Eye (tissue), 1 donor: ENCODE measurements at places on chromosomes 7 and 10.

DNA sequence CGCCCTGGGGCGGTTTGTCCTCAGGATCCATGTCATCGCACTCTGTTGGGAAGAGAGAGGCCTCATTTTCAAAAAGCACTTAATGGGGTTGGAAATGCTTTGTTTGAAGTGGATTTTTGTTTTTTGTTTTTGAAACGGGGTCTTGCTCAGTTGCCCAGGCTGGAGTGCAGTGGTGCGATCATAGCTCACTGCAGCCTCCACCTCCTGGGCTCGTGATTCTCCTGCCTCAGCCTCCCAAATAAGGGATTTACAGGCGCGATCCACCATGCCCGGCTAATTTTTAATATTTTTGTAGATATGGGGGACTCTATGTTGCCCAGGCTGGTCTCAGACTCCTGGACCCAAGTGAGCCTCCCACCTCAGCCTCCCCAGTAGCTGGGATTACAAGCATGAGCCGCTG, 735 bp downstream of the FKBP6 start:
- DNase-seq, result no peak

GRCh38 chr10:81403451-81403850, 471.5 kb upstream of the NRG3 start:
- no peak for DNase-seq

GRCh38 chr7:104908636-104909035, 105.4 kb upstream of the KMT2E start:
- no peak for DNase-seq

GRCh38 chr7:41010967-41011366, 691.9 kb downstream of the INHBA start:
- peak; percentile 45 for DNase-seq

GRCh38 chr7:101146-102046, 91.0 kb upstream of the FAM20C start:
- peak; percentile 25 for DNase-seq

- peak; percentile 43 for DNase-seq
Measured at GRCh38 chr10:7445474-7446185, 34.8 kb upstream of the SFMBT2 start.

DNA sequence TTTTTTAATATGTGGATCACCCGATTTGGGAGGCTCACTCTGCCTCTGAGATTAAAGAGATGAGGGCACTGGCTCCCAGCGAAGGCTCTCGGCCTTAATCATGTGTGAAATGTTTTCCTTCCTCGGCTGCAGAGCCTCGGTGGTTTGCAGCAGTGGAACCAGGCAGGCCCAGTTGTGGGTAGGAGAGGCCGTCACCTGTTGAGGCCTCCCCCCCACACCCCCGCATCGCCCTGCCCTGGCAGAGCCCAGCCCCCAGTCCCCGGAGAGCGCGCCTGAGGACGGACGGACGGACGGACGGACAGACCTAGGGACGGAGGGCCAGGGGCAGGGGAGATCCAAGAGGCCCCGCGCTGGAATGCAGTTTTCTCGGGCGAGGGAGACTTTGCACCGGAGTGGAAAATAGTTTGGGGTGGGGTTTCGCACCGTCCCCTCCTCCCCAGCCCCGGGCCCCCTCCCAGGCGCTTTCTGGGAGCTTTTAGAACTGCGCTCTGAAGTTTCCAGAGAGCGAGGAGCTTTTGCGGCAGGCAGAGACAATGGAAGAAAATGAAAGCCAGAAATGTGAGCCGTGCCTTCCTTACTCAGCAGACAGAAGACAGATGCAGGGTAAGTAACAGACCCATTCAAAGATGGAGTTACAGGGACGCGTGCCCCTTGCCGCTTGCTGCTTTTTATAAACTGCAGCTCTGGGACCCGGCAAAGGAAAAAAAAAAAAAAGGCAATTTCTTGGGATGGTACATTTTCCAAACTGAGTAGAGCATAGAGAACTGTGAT, at the start of gene KIAA1217:
Gene KIAA1217, plus strand, starts transcription at position 478 of the 771 bp plus-strand sequence. Its CDS starts 56 bp downstream, at position 534.
- DNase-seq, result peak; percentile 88

- DNase-seq, result peak; percentile 38
Measured at GRCh38 chr10:1249142-1249920, 193.1 kb downstream of the WDR37 start.

DNA sequence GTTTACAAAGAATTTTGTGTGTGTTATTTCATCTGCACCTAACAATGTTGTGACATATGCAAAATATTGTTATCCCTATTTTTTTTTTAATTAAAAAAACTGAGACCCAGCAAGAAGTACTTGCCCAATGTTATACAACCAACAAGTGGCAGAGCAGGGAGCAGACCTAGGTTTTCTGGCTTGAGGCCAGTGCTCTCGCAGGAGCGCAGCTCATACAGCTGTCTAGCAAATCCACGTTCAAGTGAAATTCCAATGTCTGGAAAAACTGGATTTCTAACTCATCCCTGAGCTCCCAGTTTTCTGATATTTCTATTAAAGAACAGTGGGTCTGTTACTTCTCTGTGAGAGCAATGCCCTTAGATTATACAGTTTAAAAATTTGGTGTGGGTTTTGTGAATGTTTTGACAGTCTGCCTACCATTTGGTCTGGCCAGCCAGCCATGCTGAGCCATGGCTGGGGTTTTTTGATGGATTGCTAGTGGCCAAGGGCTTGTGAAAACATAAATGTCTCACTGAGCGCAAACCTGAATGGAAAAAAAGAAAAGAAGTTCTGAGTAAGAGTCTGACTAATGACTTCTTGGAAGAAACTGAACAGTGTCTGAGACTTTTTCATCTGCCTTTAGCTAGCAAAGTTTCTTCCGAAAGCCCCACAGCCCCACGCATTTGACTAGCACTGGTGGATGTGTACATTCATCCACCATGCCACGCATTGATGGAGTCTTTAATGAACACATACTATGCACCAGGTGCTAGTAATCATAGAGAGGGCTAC, 15.4 kb upstream of the PRF1 start:
- no peak for DNase-seq

- DNase-seq, result no peak
Measured at GRCh38 chr10:130466271-130466997, 330.2 kb downstream of the GLRX3 start.

DNA sequence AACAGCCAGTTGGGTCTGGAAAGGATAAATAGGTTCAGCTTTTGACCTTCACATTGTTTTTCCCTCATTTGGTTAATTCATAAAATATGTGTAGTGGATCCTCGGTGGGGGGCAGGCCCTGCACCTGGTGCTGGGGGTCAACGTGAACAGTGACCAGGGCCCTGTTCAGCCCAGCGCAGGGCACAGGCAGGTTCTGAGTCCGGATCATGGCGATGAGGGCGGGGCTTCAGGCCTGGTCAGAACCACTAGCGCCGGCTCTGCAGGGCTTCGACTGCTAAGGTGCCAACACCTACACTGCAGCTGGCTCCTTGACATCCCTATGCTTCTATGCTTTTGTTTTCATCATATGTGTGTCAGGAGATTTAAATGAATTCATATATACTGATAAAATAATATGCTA, 177.7 kb downstream of the CXCL12 start:
- DNase-seq, result no peak

DNA sequence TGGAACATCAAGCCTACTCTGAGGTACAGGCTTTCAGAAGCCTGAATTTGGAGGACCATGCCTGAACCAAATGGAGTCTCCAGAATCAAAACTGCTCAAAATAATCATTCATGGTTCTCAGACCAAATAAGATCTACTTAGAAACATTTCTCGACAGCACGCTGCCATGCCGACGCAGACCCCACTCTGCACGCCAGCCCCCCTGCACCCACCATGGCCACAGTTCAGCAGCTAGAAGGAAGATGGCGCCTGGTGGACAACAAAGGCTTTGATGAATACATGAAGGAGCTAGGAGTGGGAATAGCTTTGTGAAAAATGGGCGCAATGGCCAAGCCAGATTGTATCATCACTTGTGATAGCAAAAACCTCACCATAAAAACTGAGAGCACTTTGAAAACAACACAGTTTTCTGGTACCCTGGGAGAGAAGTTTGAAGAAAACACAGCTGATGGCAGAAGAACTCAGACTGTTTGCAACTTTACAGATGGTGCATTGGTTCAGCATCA, 6.6 kb upstream of the KMT2C start:
- no peak for DNase-seq

- DNase-seq, result no peak
Measured at GRCh38 chr7:138238734-138239659, 162.7 kb downstream of the AKR1D1 start.

DNA sequence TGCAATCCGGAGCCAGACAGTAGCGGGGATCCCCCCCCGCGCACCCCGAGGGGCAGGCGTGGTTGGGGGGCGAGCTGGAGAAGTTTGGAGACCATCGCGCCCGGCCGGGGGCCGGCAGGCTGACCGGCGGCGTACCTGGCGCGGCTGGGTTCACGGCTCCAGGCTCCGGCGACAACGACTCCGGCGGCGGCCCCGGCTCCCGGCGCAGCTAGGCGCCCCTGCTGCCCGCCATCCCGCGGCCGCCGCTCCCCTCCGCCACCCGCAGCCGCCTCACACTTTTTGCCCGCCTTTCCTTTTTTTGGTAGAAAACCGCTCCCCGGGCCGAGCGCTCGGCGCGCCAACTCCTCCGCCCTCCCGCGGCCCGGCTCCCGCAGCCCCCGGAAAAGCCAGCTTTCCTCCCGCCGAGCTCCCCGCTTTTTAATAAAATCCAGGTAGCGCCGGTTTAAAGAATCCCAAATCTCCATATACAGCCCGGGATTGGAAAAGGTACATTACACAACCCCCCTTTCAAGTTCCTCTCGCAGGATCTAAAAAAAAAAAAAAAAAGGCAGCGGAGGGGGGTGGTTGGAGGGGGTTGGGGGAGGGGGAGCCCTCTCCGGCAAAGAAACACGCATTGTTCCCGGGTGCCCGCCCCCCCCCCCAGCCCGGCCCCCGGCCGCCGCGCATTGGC, at the start of gene TNRC18:
Gene TNRC18, minus strand, starts transcription at position 529 of the 670 bp plus-strand sequence. CDS start 2,588 bp downstream, outside the sequence.
- no peak for DNase-seq

DNA sequence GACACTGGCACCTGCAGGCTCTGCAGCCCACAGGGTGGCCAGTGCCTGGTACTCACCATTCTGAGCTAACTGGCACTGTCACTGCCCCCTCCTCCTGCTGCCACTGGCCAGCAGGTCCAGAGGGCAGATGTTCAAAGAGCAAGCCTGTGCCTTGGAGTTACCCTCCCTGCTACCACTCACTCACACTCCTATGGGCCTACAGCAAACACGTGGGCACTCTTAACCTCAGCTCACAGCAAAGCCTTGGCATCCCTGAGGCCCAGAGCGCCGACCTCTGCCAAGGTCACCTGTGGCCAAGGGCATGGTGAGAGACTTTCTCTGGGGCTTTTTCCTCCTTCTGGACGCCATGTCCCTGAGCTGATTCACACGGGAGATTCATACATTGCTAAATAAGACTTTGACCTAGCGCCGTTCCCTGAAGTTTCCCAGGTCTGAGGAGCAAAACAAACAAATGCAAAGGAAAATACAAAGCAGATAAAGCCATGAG, 270.0 kb upstream of the PPP2R2D start:
- no peak for DNase-seq

DNA sequence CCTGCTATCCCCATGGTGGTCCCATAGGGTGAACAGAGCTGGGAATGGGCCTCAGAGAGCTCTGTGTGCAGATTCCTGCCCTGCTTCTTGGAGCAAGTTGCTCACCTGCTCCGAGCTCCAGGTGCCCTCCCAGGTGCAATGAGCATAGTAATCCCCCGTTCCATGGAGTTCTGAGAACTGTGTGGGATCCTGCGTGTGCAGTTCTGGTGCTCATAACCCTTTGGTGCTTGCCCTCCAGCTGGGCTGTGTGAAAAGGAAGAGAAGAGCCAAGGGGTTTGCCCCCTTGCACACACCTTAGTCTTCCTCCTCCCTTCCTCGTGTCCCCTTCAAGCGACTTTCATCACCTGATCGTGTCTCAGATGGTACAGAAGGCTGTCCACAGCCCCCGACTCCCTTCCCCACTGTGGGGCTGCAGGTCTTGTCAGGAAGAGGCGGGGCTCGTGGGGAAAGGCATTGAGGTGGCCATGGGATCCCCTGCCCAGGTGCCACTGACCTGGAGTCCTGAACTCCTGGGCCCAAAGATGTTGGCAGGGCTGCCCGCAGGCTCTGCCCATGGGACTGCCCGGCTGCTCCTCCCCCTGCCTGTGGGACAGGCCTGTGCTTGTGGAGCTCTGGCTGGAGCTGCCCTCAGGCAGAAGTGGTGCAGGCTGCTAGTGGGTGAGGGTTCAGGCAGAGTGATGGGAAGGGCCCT, 21.9 kb upstream of the ZNF488 start:
- no peak for DNase-seq
